Pons (tissue), 1 donor: ENCODE measurements at places on chromosomes 16 and 17.
A peak's percentile ranks its signal among the peaks of the same experiment; 100 is the strongest.

DNA sequence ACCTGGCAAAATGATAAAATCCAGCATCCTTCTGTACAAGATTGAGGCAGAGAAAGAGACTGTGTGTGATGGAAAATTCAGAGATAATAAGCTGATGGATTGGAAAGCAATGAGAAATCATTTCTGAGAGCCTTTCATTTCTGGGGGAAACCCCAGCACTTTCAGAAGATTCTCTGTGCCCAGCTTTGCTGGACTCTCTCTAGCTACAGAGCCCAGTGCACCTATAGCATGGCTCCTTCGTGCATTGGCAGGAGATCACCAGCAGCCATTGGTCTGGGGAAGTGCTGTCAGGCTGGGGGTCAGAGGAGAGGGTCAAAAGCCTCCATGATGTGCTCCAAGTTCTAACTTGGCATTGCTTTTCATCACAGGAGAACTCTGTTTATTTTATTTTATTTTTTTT, 259.9 kb downstream of the SOX9 start:
- DNase-seq = no peak

- no peak for DNase-seq
Observed at GRCh38 chr17:46983782-46984181, 4.7 kb upstream of the RPRML start.

DNA sequence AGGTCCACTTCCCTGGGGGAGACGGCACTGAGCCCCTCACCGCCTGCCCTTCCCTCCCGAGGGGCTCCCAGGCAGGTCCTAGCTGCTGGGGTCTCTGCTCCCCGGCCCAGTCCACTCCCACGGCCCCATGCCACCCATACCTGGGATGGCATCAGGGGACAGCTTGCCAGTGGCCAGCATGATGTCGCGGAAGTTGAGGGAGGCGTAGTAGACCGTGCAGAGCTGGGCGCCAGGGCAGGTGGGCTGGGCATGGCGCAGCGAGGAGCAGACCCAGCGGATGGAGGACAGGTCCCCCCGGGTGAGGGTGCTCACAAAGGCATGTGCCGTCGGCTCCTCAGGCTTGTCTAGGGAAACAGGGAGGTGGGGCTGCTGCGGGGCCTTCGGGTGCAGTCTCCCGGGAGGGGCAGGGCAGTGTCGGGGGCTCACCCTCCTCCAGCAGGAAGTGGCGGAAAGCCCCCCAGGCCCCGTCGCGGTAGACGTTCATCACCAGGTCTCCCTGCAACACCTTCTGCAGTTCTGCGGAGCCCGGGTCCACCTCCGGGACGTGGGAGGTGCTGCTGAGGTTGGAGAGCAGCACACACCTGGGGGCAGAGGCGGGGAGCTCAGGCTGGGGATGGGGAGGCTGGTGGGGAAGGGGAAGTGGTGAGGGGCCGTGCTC, 13.5 kb downstream of the FASN start:
- no peak for DNase-seq

DNA sequence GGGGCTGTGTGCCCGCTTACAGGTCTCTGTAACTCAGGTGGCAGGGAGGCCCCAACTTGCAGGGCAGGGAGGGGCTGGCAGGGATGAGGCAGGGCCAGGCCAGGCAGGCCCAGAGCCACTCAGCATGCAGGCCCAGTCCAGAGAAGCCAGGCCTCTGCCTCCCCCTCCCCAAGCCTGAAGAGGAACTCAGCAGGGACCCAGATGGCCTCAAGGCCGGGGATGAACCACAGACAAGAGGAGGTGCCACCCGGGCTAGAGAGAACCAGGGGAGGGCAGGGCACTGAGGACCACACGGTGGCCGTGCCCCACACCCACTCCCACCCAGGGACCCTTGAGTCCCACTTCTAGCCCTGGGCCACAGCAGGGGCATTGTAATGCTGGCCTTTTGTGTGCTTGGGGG, 29.8 kb upstream of the EIF1 start:
- DNase-seq = no peak

DNA sequence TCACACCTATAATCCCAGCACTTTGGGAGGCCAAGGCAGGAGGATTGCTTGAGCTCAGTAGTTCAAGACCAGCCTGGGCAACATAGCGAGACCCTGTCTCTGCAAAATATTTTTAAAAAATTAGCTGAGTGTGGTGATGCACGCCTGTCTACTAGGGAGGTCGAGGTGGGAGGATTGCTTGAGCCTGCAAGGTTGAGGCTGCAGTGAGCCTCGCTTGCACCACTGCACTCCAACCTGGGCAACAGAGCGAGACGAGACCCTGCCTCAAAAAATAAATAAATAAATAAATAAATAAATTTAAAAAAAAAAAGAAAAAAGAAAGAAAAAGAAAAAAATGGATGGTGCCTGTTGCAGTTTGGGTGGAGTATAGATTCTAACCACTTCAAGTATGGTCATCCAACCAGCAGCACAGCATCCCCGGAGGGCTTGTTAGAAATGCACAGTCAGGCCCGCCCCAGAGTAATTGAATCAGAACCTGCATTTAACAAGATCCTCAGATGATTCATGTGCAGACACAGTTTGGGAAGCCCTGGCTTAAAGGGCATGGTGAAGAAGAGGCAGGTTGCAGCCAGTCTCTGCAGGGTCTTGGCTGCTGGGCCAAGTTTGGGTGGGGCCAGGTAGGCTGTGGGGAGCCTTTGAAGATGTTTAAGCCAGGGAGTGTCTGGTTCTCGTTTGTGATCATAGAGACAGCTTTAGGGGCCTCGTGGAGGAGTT, 40.8 kb downstream of the MRC2 start:
- DNase-seq = no peak

DNA sequence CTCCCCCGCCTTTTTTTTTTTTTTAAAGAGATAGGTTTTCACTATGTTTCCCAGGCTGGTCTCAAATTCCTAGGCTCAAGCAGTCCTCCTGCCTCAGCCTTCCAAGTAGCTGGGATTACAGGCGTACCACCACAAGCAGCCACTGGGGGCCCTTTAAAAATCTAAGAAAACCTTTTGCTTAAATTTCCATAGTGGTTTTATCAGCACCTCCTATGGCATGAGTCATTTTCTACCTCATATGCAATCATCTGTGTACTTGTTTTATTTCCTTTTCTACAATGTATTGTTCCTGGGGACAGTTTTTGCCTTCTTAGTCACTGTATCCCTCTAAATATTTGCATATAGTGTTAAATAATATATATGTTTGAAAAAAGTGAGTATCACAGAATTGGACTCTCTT, 29.2 kb downstream of the GNA13 start:
- DNase-seq = no peak

- DNase-seq = peak; percentile 67
Observed at GRCh38 chr17:78903101-78903779, at the start of gene CEP295NL. Gene CEP295NL (minus strand): TSS chr17:78903201. CDS start chr17:78901828, 1,373 bp downstream.
